ENCODE measurements at places on chromosomes 7 and 10.

- peak; percentile 69 for DNase-seq
Measured at GRCh38 chr10:86821388-86821999, 65.1 kb downstream of the BMPR1A start.

DNA sequence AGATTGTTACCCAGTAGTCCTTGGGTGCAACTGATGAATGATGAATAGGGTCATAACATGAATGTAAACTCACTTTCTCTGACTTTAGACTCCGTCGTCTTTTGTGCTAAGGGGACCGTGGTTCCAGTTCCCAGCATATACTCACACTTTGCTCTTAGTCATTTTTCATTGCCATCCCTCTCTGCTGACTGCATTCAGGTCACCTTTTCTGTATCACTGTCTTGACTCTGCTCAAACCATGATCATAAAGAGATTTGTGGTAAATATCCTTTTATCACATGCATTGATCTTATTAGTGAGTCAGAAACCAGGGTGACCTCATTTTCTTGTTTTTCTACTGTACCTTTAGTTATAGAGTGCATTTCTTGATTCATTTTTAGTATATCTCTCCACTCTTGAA lies 141.1 kb upstream of the AGR3 start:
- DNase-seq: no peak

DNA sequence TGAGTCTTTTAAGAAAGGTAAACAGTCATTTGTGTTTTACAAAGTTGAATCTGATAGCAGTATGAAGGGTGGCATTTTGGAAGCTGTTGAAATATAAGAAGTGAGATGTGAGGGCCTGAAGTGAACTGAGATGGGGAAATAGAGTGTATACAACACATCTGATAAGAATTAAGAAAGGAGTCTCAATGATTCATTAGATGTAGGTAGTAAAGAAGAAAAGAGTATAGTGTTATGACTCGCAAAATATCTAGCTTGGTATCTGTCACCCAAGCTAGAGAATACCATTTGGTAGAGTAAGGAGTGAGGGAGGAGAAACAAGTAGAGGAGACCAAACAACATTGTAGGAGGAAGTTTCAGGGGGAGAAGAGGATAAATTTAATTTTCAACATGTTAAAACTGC lies 5.3 kb downstream of the PTPN12 start:
- peak; percentile 27 for DNase-seq

- no peak for DNase-seq
Measured at GRCh38 chr10:4931587-4931986, 31.6 kb upstream of the AKR1C1 start.

DNA sequence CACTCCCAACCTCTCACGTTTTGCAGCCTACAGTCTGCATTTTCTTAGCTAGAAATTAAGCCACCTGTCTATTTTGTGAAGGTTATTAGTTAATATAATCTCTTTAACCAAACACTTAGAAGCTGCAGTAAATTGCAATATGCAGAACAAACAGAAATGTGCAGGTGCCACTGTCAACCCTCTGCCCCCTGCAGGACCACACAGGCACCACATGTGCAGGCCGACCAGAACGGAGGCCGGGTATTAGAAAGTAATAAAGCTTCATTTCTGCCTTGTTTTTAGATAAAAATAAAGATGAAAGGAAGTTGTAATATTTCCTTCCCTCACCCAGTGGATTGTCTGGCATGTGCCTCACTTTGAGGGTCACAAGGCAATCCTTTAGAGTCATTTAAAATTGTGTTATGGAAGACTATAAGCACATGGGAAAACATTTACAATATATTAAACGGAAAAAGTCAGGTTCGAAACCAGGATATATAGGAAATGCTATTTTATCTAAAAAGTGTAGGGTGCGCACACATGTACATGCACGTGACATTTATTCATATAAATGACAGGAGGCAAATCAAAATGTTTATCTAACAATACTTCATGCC lies 158.2 kb downstream of the ARHGAP12 start:
- DNase-seq: no peak

DNA sequence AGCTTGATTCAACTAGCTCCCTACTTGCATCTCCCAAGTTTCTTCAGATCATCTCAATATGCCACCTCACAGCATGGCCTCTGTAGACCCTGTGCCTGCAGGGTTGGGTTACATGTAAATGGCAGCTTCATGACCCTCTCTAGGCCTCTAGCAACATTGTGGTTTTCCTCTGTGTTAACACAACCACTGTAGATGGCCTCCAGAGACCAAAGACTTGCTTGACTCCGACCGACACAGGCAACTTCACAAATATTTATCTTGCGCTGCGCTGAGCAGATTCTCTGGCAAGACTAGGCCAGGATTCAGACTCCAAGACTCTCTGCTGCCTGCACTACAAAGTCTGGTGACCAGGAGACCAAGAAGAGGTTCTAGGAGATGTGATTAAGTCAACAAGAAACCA lies 75.9 kb downstream of the CNOT4 start:
- DNase-seq: no peak

GRCh38 chr10:129949411-129949810 lies 14.7 kb downstream of the EBF3 start:
- DNase-seq: no peak

GRCh38 chr10:79427965-79428364 lies 17.5 kb downstream of the ZCCHC24 start:
- DNase-seq: no peak

DNA sequence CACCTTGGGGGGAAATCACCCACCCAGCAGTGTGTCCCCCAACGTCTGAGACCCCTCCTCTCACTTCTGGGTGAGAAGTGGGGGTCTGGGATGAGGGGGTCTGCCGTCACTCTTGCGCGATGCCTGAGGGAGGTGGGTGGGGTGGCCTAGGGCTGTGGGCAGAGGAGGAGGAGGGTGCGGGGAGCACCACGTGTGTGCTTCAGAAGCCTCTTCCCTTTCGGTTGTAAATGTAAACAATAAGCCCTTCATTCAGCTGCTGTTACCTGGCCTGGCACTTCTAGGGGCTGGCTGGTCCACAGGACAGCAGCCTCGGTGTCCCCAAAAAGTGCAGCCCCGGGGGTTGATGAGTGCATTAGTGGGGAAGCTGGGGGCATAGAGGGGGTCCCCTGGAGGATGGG lies 1.3 kb downstream of the CLIP2 start:
- no peak for DNase-seq
